Left ventricle myocardium inferior (tissue), 1 donor: ENCODE measurements at places on chromosomes 2 and 18.

GRCh38 chr2:21270708-21271122 lies 146.9 kb downstream of the TDRD15 start:
- peak; percentile 83 for DNase-seq

DNA sequence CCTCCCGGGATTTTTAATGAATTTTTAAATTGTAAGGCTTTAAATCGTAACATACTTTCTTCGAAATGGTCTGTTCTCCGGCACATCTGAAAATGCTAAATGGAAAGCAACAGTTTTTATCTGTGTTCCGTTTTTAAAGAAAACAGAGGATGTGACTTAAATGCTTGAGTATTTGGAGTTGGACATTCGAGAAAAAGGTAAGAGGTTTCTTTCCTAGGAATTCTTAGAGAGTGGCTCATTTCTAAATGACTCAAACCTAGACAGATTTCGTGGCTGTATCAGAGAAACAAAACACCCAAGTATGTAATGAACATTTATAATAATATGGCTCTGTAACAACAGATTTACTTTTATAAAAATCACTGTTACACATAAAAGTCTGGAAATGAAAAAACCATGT lies 177.6 kb upstream of the CCDC68 start:
- no peak for DNase-seq

- no peak for DNase-seq
These were observed 37.8 kb downstream of the GPR155 start for GRCh38 chr2:174449033-174449432.

DNA sequence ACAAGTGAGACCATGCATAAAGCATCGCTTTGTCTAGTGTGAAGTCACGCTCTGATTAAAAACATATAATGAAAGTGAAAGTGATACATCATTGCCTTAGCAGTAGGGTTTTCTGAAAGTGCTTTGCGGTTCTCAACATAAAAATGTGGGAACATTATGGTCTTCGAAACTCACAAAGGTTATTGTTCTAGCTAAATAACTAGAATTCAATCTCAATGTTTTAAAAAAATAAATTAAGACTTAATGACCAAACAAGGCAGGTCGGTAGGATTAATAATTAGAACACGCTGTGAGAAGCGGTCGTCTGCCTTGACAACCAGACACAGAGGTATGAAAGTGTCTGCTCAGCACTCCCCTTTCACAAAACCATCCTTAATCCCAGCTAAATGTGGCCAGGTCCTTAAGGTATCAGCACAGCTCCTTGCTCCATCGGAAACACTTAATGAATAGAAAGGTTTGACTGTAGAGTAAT lies 42.2 kb downstream of the KLHL14 start:
- DNase-seq, result no peak

- no peak for DNase-seq
These were observed 58.3 kb downstream of the COL6A3 start for GRCh38 chr2:237355701-237356100.

DNA sequence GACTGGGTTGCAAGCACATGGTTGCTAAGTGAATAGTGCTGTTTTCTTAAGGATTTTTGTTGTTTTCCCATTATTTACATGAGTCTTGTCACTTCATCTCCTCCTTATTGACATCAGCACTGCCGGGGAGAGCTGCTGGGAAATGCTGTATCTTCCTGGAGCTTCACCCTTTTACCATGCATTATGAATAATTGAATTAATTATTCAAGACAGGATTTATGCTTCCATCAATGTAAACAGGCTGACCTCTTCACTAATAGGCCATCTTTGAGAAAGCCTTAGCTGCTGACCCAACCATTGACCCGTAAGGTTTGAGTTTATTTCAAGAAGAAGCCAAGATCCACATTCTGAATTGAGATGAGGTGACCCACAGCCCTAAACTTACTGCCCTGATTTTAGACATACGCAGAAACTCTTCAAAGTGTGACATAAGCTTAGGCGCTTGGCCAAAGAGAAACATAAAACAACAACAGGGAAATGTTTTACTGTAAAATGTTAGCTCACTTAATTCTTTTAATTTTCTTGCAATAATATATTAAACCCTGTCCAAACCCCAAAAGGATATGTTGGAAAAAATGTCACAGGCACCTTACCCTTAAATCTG lies 365.5 kb upstream of the SYT4 start:
- DNase-seq, result no peak

DNA sequence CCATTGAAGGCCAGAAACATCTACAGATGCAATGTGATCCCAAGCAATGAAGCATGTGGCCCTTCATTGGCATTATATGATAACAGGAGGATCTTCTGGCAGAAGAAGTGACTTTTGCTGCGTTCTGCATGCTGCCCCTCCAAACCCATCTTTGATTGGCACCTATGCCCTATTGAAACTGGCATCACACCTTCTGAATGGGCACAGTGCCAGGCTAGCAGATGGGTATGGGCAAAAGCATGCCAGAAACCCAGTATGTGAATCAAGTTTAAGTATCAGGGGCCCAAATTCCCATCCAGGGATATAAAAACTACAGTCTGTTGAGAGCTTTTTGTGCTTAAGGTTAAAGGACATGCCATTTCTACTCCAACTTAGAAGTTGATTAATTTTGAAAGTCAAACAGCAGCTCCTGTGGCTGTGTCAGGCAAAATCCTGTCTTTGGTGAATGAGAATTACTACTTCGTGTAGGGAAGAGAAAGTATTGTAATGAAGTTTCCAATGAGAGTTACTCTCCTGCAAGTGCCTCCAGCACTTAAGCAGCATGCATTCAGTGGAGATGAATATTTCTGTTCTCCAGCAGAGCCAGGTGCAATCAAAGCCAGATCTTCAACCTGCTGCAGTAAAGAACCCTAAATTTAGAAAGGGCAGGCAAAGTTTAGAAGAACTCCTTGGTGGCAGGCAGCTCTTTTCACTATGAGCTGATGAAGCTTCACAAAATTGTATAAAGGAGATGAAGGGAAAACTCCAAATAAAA lies 8.6 kb downstream of the VRK2 start:
- no peak for DNase-seq

DNA sequence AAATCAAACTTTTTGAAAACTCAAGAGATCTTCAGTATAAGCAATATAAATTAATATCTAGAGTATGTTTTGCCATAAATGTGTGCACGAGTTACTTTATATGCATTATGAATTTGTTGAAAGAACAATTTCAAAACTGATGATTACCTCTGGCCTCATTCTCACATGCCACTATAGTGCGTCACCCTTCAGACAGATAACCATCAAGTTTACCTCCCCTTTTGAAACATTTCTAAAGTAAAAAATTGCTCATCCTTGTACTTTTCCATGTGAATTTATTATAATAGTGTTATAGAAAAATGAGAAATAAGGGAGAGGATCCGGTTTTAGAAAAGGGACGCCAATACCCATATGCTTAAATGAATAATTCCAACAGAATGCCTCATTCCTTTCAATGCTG lies 38.3 kb downstream of the ZEB2 start:
- DNase-seq, result no peak

- DNase-seq, result no peak
These were observed 58.2 kb downstream of the ICOS start for GRCh38 chr2:203994735-203995134.

GRCh38 chr18:52451256-52451655 lies 111.3 kb downstream of the DCC start:
- no peak for DNase-seq

GRCh38 chr2:127604986-127605385 lies 41.0 kb upstream of the GPR17 start:
- DNase-seq, result no peak

- DNase-seq, result no peak
These were observed 79.5 kb upstream of the YWHAQ start for GRCh38 chr2:9710311-9710710.

- no peak for DNase-seq
These were observed 74.3 kb upstream of the ADAM23 start for GRCh38 chr2:206368933-206369569.

GRCh38 chr2:162043132-162043531 lies 30.9 kb downstream of the DPP4 start:
- DNase-seq, result no peak

- DNase-seq, result no peak
These were observed 89.5 kb downstream of the NBAS start for GRCh38 chr2:15471606-15472005.

- no peak for DNase-seq
These were observed 81.8 kb upstream of the HPCAL1 start for GRCh38 chr2:10220902-10221391.

DNA sequence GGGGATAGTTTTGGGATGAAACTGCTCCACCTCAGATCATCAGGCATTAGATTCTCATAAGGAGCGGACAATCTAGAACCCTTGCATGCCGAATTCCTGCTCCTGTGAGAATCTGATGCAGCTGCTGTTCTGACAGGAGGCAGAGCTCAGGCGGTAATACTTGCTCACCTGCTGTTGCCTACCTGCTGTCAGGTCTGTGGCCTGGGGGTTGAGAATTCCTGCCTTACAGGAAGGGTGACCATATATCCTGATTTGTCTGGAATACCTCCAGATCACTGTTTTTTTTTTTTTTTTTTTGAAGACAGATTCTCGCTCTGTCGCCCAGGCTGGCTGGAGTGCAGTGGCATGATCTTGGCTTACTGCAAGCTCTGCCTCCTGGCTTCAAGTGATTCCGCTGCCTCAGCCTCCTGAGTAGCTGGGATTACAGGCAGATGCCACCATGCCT lies 21.7 kb downstream of the ACSL3 start:
- no peak for DNase-seq

GRCh38 chr2:101609433-101609832 lies 88.1 kb upstream of the MAP4K4 start:
- no peak for DNase-seq

DNA sequence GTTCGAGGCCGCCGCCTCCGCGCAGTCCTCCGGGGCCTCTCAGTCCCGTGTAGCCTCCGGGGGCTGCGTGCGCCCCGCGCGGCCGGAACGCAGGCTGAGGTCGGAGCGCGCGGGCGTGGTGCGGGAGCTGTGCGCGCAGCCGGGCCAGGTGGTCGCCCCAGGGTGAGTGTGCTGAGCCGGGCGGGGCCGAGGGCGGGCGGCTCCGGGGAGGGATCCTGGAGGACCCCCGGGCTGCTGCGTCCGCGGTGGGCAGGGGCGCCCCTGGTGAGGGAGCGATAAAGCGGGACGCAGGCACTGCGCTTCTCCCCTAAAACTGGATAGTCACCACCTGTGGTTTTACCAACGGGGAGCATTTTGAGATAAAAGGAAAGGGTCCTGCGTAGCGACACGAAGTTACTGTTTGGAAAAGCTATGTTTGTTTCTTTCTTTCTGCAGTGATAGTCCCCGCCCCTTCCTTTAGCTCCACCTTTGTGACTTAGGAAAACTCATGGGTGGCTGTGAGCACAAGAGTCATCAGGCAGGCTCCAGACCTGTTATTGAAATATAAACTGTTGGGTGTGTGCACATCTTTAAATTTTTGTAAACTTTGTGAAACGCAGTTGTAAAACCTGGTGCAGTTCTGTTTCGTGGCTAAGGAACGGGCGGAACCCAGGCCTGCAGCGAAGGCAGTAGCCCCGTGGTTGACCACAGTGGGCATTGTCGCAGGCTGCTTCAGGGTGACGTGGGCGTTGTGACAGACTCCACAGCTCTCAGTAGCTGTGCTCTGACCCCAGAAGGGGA lies 687 bp downstream of the CTDP1 start:
- no peak for DNase-seq

GRCh38 chr2:140185076-140185475 lies 1404.9 kb upstream of the NXPH2 start:
- DNase-seq, result no peak

DNA sequence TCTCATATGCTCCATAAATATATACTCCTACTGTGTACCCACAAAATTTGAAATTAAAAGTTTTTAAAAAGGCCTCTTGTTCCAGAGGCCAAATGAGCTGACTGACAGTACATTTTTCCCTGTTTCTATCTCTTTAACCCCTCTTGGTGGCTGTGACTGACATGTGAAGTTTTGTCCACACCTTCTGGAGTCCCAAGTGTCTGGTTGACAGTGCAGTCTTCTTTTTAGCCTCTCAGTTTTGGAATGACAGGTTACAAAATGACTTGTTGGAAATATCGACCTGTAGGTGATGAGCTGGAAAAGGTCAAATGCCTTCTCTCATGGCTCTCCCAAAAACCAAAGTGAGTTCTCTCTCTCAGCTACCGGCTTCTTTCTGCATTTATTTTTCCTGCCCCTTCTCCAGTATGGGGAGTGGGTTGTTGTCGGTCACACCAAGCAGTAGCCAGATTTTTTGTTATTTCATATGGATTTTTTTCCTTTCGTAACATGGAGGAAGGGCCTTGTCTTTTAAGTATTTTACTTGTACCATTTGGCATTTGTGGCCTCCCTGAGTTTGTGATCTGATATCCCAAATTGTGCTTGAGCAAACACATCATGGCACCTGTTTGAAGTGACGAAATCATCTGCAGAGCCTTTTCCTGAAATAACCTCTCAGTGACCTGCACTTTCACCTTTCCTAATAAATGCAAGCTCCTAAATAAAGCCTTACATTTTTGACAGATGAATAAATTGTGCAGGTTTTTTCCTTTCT lies 143.9 kb downstream of the ESCO1 start:
- DNase-seq, result no peak

- peak; percentile 30 for DNase-seq
These were observed 31.5 kb upstream of the TMBIM1 start for GRCh38 chr2:218323526-218324472.

- DNase-seq, result peak; percentile 72
These were observed 32.5 kb downstream of the GAREM1 start for GRCh38 chr18:32438173-32438572.

- DNase-seq, result no peak
These were observed 1.6 kb downstream of the SH3BP4 start for GRCh38 chr2:234953116-234954031.

- no peak for DNase-seq
These were observed 236.2 kb downstream of the IKZF2 start for GRCh38 chr2:212915121-212915782.

GRCh38 chr18:25455646-25456045 lies 103.7 kb upstream of the ZNF521 start:
- no peak for DNase-seq

GRCh38 chr2:23635442-23636340 lies 250.7 kb downstream of the KLHL29 start:
- DNase-seq, result no peak

DNA sequence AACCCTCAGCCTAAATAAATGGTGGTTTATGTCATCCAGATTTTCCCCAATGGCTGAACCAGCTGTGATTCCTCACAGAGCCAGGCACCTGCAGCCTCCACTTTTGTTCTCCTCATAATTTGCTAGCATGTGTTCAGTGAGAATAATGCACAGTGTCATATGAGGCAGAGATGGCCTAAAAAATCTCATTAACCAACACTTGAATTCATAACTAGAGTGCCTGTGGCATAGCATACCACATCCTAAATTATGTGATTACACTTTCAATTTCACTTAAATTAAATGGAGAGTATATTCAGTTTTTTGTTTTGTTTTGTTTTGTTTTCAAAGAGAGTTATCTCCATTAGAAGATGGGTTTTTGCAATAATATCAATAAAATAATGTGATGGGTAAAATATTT lies 488.0 kb downstream of the CBLN2 start:
- no peak for DNase-seq
